ENCODE measurements at places on chromosomes 11 and 22. TPM values are rescaled to one million over a fixed set of nuclear protein-coding genes. Genes with fewer than 3 reads are reported as not detected.

Gene VSIG2
- polyA plus RNA-seq: not detected

Gene GGTLC3
- not detected for polyA plus RNA-seq

DNA sequence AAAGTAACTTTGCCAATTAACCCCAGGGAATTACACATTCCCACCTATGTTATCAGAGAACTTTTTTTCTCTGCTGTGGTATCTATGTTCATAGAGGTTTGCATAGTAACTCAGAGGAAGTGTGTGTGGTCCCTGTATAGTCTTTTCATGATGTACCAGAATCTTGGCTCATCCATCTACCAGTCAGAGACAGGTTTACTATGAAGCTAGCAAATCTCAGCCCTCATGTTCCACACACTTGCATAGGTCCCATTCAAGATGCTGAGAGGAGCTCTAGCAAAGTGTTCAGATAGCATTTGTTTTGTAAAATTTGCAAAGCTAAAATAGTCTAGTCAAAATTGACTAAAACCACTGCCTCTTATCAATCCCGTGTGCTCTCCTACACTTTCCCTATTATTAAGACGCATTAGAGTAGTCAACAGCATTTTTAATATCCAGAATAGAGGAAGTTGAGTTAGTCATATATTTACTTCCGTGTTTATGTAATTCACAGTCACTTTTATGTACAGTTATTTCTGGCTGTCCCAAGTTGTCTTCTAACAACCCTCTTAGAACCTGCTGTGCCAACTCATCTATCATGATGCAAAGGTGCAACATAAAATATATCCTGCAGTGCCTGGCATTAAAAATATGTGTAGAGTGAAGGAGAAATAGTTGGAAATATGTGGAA, 184.2 kb downstream of the FAM76B start:
- peak; percentile 44 for DNase-seq

DNA sequence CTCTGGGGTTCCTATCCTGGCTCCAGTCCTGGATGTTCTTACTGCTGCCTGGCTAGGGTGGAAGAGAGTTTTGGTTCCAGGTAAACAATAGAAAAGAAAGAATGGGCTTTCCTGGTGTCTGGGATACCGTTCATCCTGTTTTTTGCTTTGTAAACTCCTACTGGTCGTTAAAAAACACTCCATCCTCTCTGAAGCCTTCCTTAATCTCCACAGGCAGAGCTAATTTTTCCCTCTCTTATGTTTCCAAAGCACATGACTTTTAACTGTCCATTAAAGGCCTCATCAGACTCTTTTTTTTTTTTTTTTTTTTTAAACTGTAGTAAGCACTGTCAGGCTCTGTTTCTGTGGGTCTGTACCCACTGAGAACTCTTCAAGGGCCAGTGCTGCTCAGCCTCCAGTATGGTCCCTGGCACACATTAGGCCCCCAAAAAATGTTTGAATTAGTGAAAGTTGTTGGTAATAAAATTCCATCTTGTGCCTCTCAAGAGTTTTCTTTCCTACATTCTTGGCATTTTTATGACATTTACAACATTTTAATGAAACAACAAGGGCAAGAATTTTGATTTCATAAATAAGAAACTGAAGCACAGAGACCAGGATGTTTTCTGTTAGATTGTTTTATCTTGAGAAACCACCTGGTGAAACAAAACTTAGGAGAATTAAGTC, 104.2 kb downstream of the TEAD1 start:
- no peak for DNase-seq

GRCh38 chr11:123740787-123741158, 687 bp downstream of the ZNF202 start:
- no peak for DNase-seq

DNA sequence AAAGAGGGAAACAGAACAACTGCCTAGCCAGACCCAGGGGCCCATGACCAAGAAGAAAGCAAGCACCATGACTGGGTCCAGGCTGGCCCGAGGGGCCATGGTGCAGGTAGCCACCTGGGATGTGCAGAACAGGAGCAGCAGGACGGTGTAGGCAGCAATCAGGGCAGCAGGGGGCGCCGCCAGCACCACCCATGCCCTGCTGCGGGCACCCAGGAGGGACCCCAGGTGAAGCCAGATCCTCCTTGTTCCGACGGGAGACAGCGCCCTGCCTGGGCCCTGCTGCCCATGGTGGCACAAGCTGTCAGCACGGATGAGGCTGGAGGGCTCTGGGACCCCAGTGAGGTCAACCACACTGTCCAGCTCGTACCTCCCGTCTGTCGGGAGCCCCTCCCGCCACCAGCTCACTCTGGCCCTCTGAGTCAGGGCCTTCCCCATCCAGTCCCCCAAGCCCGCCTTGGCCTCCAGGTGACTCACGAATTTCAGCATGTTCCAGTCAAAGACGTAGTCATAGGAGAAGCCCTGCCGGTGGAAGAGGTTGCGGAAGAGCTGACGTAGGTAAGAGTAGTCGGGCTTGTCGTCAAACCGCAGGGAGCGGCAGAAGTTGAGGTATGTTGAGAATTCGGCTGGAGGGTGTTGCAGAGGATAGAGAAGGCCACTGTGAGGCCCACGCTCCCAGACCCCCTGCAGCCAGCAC, 18.8 kb downstream of the CSNK1E start:
- DNase-seq: no peak

DNA sequence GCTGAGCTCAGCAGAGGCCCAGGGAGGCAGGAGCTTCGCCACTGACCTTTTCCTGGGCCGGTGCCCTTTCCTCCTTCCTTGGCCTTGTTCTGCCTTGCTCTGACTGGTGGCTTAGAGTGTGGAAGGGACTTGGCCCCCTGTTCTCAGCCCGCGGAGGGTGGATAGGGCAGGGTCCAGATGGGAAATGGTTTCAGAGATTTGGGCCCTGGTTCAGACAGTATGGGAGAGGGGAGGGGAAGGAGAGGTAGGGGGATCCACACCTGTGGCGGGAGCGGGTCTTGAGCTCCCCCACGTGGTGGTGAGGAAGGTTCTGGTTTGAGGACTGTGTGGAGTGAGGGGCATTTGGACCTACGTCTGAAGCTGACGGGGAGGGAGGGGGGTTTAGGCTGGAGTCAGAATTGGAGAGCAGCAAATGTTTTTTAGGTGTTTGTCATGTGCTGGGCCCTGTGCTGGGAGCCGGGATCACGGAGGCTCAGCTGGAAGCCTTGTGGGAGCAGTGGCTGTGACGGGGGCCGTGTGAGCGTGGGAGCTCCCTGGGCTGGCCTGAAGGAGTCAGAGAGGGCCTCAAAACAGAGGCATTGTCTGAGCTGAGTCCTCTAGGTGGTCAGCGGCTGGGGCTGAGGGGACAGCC, 27.2 kb downstream of the SHANK3 start:
- DNase-seq: no peak

GRCh38 chr11:46485856-46486443, 94.4 kb upstream of the CHRM4 start:
- DNase-seq: no peak

Data from CD14-positive monocyte (primary cell).